ENCODE measurements at places on chromosomes 6 and 20. TPM values are rescaled to one million over a fixed set of nuclear protein-coding genes. Genes with fewer than 3 reads are reported as not detected.

OR2H2 gene
- total RNA-seq, result not detected

ULBP3 gene
- total RNA-seq, result 0.53 TPM

PHACTR1 gene
- 0.05 TPM for total RNA-seq

EDEM2 gene
- 25.7 TPM for total RNA-seq

C20orf141 gene
- total RNA-seq, result not detected

HCRTR2 gene
- not detected for total RNA-seq

VGLL2 gene
- not detected for total RNA-seq

TRIM15 gene
- total RNA-seq, result 0.41 TPM

LY86 gene
- 0.57 TPM for total RNA-seq

ECT2L gene
- total RNA-seq, result not detected

COL20A1 gene
- not detected for total RNA-seq

MYB gene
- 82.5 TPM for total RNA-seq

SMIM26 gene
- total RNA-seq, result 55.0 TPM

ABHD16B gene
- not detected for total RNA-seq

EYS gene
- total RNA-seq, result not detected

Data from activated T-helper 2 cell treated with anti-CD3 and anti-CD28 coated beads, Interferon-gamma antibody, Interleukin-2, Interleukin-4, amounts not matched to agents 10 μg/mL and 5 μg/mL and 100 μg/mL, durations not matched to agents 14 hours and 24 hours and 36 hours (primary cell).